NCI-H2029 (cell line): ENCODE measurements at places on chromosomes 11 and 22.

GRCh38 chr11:36373016-36374010 is 77.2 kb downstream of the PRR5L start:
- no peak for DNase-seq

- no peak for DNase-seq
These were observed 408 bp downstream of the PPP2R5B start for GRCh38 chr11:64924910-64925284.

DNA sequence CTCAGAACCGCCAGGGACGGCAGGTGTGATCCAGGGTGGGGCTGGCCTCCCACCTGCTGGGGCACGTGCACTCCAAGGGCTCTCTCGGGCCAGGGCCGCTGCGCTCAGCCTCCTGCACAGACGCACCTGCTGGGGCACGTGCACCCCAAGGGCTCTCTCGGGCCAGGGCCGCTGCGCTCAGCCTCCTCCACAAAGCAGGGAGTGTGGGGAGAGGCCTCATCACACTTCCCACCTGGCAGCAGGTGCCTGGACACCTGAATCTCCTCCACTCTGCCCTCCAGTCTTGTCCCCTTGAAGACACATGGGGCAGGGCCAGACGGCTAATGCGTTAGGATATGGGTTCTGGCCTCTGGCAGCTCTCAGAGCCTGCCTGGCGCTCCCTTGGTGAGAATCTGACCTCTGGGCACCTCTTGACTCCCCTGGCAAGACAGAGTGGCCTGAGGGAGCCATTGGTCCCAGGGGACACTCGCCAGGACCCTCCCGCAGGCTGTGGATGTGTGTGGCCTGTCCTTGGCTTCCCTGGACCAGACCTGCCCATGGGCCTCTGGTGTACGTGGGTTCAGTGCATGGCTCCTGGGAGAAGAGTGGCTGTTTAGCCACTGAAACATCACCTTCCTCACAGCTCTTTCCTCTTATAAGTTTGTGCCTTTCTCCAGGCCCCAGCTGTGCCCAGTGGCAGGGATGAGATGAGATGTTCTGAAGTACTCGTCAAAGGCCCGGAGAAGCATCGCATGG is 73.5 kb downstream of the BRD1 start:
- DNase-seq, result peak; percentile 46

DNA sequence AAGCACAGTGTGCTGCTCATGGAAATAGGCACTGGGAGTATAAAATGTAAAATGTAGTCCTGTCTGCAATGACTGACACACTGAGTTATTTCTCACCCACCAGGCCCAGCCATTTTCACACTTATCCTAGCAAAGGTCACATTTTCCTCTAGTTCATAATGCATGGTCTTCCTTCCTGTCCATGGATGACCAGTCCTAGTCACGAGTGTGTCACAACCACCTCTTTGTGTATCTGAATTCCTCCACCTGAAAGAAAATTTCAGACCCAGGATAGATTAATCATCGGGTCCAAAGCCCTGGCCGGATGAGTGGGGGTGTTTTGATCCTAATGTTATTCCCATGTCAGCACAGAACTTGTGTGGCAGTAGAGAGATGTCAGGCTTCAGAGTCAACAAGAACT is at the start of gene MRGPRX4:
MRGPRX4 (plus strand) TSS at position 172 of the 400 bp plus-strand sequence. CDS start 420 bp downstream, outside the sequence.
- DNase-seq, result no peak

DNA sequence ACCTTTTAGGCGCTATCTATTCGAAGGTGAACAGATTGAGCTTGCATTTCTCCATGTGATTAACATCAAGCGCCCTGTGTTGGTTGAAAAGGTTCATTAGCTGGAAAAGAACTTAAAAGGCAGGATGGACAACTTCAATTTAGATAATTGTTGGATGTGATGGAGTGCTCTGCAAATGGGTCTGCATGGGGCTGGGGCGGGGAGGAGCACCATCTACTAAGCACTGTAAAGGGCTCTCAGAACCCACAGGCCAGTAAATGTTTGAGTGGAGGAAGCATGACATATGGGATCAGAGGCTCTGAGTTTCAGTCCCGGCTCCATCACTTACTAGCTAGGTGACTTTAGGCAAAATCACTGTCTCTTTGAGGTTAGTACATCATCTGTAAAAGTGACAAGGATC is 28.2 kb downstream of the ARL14EP start:
- DNase-seq, result no peak
